Type B pancreatic cell (in vitro differentiated cells): ENCODE measurements at places on chromosomes 12 and 14.

DNA sequence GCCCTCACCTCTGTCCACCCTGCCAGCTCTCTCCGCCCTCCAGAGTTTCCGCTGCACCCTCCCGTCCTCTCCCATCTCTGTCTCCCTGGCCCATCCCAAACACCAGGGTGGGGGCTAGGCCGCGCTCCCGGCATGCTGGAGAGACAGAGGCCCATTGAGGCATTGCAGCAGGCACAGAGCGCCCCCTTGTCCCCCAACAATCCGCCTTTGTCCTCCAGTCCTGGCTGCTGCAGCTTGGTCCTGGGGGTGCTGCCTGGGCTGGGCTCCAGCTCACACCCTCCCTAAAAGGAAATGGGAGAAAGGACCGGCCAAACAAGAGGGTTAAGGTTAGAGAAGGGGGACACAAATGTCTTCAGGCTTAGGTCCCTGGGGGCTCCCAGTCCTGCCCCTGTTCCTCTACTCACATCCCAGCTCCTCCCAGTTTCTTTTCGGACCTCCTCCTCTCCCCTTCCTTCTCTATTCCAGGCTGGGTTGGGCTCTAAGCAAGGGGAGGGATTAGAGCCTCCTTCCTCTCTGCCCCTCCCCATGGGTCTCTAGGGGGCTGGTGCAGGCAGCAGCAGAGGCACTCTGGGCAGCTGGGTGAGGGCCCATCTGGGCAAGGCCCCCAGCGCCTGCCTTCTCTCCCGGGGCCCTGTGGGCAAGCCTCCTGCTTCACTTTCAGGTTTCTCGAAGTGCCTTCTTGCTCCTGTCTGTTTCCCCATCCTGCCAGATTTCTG, at the start of gene CMTM5:
Gene CMTM5, plus strand, starts transcription at position 565 of the 716 bp plus-strand sequence. CDS start 206 bp downstream, outside the sequence.
- no peak for DNase-seq

DNA sequence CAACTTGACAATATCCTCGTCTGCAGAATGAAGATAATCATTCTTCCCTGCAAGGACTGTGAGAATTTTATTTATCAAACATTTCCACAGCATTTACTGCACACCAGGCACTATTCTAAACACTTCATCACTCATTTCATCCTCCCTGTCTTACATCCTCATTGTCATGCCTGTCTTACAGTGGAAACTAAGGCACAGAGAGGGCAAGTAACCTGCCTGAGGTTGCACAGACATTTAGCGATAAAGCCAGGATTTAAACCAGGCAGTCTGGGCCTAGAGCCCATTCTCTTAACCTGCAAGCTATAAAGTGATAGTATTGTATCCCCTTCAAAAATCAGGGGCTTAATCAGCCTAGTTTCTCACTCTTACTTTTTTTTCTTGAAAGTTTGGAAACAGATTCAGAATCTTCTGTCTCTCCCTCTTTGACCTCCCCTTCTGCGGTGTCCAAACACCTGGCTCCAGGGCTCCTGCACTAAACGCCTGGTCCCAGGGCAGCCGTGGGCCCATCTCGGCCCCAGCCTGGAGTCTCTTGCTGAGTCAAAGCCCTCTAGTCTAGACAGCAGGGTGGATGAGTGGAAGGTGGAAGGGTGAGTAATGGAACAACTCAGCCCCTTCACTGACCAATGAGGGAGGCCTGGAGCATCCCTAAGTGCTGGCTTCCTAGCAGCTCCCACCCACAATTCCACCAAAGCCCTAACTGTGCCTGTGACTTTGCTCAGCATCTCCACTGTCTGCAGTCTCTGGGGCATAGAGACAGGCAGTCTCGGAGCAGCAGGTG, 12.5 kb downstream of the ISM2 start:
- no peak for DNase-seq

DNA sequence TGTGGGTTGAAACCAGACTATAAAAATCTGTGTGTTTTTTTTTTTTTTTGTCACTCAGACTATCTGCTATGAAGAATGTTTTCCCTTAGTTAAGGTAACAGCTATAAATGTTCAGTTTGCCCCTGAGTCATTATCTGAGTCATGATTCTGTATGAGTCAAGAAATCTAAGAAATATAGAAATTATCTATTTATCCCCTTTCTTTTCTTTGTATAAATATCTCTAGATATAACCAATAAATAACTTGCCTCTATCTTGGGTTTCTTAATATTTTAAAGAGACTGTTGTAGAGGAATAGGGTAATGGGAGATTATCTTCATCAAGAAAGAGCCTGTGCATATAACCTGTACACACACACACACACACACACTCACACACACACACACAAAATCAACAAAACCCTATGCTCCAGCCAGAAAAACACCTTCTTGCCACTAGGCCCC, 161.7 kb upstream of the EEA1 start:
- no peak for DNase-seq

DNA sequence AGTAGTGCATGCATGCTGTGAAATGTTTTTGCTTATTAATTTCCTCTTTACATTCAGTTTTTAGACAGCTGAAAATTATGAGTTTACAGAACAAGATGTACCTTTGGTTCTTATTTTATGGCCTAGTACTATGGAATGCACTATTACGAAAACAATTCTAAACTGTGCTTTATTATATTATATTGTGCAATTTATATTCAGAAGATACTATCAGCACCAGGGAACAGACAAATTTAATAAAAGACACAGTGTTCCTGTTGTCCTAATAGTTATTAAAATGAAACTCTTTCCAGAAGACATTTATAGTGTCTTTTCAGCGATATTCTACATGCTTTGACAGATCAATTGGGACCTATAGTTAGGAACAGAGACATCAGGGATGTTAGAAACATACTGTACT, 427.3 kb downstream of the BTG1 start:
- no peak for DNase-seq

DNA sequence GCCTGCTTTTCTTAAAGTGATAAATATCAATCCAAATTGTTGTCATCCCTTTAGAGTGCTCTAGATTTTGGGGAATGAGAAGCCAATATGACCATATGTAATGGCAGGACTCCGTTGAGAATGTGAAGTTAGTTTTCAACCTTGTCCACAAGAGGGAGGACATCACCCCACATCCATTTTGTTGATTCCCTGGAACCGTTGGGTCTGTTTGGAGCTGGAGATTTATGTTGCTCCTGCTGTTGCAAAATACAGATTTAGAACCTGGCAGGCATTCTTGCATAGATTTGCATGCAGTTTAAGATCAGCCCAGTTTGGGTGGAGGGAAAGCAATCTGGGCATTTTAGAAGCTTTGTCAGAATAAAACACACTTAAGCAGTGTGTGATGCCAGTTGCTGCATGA, 620.1 kb downstream of the NRXN3 start:
- no peak for DNase-seq

GRCh38 chr12:79200176-79200575, 335.6 kb downstream of the SYT1 start:
- no peak for DNase-seq

- no peak for DNase-seq
Measured at GRCh38 chr12:62878211-62878610, 56.7 kb downstream of the PPM1H start.
